Transverse colon (tissue), 4 donors: ENCODE measurements at places on chromosomes 1 and 21.

DNA sequence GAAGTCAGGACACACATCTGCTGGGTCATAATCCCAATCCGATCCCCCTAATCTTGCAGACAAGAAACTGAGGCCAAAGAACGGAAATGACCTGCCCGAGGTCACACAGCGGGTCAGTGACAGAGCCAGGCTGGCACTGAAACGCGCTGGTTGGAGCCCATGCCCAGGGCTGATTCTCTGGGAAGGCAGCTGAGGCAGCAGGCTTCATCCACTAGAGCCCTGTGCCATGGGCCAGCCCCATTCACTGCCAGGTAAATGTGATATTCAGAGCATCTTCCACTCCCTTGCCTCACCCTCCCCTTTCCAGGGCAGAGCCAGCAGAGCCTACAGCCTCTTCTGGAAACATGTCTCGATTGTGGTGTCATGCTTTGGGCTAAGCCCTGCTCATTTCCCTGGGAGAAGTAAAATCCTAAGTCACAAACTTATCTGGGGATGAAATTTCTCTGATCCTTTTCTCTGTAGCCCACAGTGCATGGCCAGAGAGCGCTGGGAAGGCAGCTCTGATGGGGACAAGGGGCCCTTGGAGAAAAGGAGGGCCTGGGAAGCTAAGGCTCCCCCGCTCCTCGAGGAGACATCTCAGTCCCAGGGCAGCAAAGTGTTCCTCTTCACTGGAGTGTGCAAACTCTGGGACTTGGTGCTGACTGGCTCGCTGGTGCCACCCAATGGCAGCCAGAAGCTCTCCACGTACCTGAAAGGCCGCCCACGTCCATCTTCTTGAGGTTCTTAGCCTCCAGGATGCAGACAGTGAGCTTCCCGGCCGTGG lies 110.4 kb downstream of the SYT2 start:
- DNase-seq, result peak; percentile 53

- peak; percentile 51 for DNase-seq
Observed at GRCh38 chr1:205598841-205599668, 32.8 kb downstream of the ELK4 start.

DNA sequence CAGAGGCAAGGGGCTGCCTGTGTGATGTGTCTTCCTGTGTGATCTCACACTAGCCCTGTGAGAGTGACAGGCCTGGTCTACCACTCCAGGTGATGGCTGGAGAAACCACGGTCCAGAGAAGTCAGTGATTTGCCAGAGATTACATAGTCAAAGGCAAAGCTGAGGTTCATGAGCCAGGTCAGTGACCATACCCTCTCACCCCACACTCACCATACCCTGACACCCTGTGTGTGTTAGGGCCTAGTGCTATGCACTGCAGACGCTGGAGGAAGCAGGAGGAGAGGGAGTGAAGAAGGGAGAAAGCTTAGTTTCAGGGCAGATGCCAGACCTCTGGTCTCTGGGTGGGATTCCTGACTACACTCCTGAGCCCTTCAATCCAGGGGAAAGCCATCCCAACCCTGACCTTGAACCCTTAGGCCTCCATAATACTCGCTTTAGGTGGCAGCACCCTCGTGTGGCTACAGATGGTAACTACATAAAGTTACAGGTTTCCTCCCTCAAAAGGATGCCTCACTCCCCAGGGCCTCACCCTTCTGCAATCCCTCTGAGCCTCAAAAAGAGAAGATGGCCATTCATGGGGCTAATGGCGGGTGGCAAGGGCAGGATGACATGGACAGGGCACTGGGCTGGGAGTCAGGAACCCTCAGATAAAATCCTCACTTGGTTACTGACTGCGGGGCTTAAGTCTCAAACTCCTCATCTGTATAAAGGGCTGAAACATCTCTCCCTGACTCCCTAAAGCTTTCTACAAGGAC lies 20.8 kb upstream of the SDC3 start:
- DNase-seq, result peak; percentile 31

DNA sequence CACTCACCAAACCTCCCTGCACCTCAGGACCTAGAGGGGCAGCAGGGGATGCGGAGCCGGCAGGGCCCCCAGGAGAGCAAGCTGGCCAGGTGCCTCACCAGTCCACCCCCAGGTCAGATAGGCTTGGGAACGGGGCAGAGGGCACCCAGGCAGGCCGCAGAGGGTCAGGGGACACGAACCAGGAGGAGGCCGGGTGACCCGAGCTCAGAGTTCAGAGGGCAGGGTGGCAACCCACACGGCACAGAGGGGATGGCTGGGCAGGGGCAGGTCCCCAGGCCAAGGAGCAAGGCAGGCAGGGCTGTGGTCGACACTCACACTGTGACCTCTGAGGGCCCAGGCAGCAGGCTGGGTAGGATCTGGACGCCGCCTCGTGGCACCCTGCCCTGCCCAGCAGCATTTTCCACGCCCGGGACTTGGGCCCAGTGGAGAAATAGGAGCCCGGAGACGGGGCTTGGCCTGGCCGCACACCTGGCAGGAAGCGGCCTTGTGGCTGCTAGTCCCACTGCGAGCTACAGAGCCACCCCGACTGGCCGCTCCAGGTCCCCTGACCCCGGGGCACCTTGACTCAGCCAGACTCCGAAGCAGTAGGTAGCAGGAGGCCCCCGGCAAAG lies 5.3 kb downstream of the DVL1 start:
- no peak for DNase-seq

DNA sequence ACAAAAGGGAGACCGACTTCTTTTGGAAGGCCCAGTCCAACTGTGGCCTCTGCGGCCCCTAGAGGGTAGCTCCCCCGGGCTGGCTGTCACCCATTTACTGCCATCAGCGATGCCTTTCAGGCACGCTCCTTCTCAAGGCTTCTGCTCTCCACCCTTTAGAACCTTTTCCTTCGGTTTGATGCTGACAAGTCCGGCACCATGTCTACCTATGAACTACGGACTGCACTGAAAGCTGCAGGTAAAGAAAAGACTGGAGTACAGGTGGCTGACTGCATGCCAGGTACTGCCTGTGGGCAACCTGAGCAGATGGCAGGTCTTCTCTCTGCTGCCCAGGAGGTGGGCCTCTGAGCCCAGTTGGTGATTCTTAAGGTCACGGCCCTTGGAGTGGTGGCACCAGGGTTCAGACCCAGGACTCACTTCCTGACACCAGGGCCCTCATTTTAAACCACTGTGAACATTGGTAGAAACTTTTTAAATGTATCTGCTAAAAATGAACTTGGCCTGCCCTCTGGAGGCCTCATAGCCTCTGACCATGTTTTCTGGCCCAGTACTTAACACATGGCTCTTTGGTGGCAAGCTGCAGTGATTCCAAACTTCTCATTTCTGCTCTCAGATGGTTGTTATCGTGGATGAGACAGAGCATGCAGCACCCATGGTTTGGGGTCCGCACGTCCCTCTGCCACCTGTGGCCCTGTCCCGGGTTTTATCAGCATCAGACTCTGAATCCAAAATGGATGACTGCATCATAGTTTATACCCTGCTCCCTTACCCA lies 45.7 kb downstream of the CAPN9 start:
- DNase-seq, result no peak

- no peak for DNase-seq
Observed at GRCh38 chr1:21568006-21568746, 59.0 kb downstream of the ALPL start.

DNA sequence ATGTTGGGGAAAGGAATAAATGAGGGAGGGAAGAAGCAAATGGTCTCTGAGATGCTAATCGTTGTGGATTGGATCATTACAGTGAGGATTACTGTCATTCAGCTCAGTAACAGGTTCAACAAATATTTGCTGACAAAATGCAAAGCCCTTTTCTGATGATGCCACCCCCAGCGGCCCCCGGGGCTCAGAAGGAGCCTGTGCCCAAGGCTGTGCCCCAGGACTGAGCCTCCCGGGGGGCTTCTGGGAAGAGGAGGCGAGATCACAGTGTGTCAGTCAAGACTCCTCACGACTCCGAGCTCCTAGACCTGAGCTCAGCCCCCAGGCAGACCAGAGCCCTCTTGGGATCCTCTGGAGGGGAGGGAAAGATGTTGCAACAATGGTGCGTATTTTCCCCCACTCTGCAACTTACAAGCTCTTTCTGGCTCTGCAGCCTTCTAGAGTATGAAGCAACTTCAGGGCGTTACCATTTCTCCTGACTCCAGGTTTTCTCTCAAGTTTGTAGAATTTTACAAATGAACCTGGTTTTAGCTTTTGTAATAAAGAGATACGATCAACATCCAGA lies 20.8 kb downstream of the EPHA8 start:
- DNase-seq, result no peak

DNA sequence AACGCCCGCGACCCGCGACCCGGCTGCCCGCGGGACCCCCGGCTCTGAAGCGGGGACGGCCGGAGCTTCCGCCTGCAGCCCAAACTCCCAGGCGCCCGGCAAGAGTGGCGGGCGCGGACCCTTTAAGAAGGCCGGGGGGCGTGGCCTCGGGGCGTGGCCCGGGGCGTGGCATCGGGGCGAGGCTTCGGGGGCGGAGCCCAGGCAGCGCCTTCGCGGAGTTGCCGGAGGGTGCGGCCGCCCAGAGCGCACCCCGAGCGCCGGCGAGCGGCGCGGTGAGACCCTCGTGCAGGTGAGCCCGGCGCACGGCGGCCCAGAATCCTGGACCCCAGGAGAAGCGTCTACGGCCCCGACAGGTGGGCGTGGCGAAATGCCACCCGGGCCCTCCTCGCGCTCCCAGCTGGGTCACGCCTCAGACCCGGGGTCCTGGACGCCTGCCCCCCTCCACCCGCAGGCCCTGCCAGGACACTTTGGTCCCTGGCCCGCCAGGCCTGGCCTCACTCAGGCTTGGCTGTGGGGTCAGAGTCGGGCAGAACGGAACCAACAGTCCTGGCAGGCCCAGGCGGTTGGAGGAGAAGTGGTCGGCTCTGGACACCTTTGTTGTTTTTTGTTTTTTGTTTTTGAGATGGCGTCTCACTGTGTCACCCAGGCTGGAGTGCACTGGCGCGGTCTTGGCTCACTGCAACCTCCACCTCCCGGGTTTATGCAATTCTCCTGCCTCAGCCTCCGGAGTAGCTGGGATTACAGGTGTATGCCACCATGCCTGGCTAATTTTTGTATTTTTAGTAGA lies 14.4 kb downstream of the RNF223 start:
- DNase-seq, result peak; percentile 95

DNA sequence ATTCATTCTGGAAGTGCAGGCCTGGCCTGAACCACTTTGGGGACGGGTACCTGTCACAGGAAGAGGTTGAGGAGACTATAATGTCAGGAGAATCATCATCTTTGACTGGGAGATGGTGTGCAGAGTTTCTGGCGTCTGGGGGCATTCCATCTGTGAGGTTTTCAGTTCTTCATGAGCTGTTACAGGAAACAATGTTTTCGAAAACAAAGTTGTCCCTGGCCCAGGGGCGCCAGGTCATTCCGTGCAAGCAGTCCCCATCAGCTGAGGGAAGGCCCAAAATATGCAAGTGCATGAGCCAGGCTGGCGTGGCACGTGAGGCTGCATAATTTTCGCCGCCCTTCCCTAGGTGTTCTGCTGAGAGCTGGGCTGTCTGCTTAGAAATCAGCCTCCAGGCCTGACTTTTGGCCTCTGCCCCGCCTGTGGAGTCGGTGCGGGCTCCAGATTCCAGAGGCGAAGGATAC lies 68.4 kb upstream of the ATP5PO start:
- DNase-seq, result no peak

- DNase-seq, result peak; percentile 67
Observed at GRCh38 chr1:226674892-226675714, 64.0 kb downstream of the ITPKB start.

- no peak for DNase-seq
Observed at GRCh38 chr1:10537082-10537766, 62.5 kb downstream of the PEX14 start.

DNA sequence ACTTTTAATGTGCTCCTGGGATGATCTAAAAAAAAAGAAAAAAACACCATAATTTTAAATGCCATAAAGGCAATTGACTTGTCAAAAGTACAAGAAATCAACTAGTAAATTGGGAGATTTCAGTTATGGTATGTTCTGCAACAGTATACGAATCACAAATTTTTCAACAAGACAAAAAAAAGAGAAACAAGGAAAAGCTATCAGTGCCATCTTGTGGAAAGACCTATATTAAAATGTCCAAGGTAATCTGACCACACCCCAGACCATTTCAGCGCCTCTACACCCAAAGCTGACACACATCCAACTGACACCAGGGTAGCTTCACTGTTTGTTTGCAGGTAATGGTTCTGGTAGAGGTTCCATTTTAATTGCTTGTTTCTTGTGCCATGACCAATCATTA lies 5.0 kb upstream of the DUSP23 start:
- no peak for DNase-seq

GRCh38 chr1:231335663-231336602 lies 1.7 kb downstream of the EXOC8 start:
- no peak for DNase-seq

DNA sequence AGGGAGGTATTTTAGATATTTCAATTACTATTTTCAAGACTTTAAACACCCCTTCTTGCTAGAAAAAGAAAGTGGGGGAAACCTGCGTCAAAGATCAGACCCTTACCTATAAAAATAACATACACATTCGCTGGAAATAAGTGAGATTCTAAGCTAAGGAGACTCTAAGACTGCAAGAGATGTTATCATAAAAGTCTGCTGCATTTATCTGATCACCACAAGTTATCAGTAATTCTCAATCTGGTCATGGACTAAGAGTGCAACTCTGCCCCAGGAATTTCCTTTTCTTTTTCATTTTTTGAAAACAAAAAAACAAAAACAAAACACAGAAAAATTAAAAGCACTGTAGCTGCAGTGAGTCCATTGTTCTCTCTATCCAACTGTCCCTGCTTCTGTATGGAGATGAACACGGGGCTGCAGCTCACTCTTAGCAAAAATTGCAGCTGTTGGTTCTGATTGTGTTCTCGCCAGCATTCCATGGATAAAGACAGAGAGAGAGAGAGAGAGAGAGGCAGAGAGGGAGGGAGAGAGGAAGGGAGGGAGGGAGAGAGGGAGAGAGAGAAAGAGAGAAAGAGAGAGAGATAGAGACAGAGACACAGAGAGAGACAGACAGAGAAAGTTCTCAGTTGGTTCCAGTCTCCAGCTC lies 14.1 kb downstream of the XKR8 start:
- DNase-seq, result no peak
